ENCODE measurements at places on chromosomes 1 and 21. TPM values are rescaled to one million over a fixed set of nuclear protein-coding genes. Genes with fewer than 3 reads are reported as not detected.

The IFNLR1 gene
- 0.41 TPM for total RNA-seq

The SLC35F3 gene
- total RNA-seq: 2.4 TPM

The SPRR2B gene
- not detected for total RNA-seq

The CAPN9 gene
- under 0.01 TPM for total RNA-seq

The IGSF3 gene
- 134 TPM for total RNA-seq

The KIF17 gene
- 10.2 TPM for total RNA-seq

Measured in frontal cortex (tissue), 4 donors.